ENCODE measurements at places on chromosomes 5 and 9.

DNA sequence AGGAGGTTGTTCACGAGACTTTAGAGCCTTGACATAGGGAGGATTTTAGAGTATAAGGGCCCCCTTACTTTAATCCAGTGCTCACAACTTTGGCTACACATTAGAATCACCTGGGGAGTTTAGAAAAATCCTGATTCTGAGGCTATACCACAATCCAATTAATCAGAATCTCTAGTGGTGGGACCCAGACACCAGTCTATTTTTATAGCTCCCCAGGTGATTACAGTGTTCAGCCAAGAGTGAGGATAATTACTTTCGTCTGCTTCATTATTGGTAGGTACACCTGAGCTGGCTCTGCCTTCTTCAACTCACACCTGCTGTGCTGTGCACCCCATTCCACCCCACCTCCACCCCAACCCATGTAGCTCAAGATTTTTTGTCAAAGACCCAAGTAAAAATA, 141.3 kb upstream of the EPB41L4A start:
- no peak for DNase-seq

DNA sequence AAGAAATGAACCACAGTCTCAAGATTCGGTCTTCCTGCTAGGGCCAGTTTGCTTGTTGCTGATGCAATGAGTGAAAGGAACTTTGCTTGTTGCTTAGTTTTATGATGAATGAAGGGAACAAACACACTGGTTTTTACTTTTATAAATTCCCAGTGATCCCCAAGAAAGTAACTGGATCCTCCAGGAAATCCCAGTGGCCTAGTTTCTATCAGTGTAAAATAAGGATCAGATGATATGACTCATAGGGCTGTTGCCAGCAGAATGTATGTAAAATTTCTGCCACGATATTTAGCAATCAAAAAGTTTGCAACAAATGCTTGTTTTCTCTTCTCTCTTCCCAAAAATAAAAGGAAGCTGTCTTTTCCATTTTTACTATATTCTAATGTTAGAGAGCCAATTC, 160.1 kb upstream of the CDKN2B start:
- DNase-seq = no peak

GRCh38 chr5:75706016-75706415, 11.2 kb downstream of the POC5 start:
- DNase-seq = no peak

DNA sequence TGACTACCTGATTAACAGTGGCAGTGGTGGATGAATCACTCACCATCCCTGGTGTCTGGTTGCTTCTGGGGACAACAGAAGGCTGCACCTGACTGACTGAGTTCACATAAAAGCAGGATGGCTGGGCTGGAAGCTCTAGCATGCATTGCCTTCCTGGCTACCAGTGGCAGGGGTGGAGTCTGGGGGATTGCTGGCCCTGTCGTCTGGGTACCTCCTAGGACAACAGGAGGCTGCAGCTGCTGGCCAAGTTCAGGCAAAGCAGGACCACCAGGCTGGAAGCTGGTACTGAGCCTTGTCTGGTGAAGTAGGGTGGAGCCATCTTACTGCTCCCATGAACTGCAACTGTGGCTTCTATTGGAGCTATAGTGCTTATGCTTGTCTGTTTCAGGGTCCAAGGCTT, 480.8 kb upstream of the CTNND2 start:
- peak; percentile 1 for DNase-seq

DNA sequence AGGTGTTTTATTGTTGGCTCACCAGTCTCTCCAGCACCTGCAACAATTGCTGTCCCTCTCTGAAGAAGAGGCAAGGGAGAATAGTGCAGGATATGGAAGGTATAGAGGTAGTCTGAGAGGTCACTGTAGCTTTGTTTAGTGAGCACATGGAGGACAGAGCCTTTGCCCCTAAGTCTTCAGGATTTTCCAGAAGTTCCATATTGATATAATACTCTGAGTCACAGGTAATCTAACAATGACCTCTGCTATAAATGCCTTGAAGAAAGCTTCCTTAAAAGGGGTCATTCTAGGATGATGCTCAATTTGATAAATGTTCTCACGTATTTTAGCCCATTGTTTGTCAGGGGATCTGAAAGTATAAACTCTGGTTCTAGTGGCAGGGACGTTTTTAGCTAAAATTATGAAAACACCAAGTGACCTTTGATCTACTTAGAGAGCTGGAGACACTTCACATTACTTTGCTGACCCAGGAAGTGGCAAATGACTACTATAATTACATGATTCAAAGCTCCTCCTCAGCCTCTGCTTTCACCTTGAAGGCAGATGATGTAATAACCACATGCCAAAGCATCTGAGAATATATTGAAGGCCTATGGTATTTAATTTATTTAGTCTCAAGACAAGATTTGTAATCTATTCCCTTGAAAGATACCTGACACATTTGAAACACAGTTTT, 366.9 kb upstream of the NUDT12 start:
- no peak for DNase-seq
